Immature natural killer cell (primary cell): ENCODE measurements at places on chromosomes 5 and 9. TPM values are rescaled to one million over a fixed set of nuclear protein-coding genes. Genes with fewer than 3 reads are reported as not detected.

DNA sequence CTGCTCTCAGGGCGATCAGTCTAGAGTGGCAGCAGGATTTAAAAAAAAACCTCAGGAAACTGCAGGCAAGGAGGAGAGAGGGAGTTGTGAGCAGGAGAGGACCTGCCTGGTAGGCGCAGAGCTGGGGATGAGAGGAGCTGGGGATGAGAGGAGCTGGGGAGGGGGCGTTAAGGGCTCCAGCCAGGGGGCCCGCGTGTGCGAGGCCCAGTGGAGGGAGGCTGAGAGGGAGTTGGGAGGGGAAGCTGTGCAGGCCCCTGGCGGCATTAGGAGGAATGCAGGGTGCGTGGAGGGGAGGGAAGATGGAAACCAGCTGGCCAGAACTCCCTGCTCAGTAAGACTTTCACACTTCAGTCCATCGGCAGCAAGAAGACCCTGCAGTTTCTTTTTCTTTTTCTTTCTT, 45.2 kb upstream of the HMCN2 start:
- peaks cover 7% of the 10 kb centered on the region for H3K4me1 ChIP-seq
- H3K27ac ChIP-seq, result no peak overlapping the region
- no peak for DNase-seq
- no peaks in the 10 kb centered on the region for H3K27me3 ChIP-seq

- DNase-seq, result no peak
- no peaks in the 10 kb centered on the region for H3K4me1 ChIP-seq
- H3K27me3 ChIP-seq, result no peaks in the 10 kb centered on the region
- H3K4me3 ChIP-seq, result no peak overlapping the region
Measured at GRCh38 chr5:147586832-147587231, 77.0 kb upstream of the DPYSL3 start.

GRCh38 chr5:149129181-149129580, 12.1 kb upstream of the ABLIM3 start:
- no peaks in the 10 kb centered on the region for H3K36me3 ChIP-seq
- no peak overlapping the region for H3K27ac ChIP-seq
- H3K4me1 ChIP-seq, result no peaks in the 10 kb centered on the region
- no peak overlapping the region for H3K4me3 ChIP-seq
- peaks cover 10% of the 10 kb centered on the region for H3K27me3 ChIP-seq
- DNase-seq, result no peak

DNA sequence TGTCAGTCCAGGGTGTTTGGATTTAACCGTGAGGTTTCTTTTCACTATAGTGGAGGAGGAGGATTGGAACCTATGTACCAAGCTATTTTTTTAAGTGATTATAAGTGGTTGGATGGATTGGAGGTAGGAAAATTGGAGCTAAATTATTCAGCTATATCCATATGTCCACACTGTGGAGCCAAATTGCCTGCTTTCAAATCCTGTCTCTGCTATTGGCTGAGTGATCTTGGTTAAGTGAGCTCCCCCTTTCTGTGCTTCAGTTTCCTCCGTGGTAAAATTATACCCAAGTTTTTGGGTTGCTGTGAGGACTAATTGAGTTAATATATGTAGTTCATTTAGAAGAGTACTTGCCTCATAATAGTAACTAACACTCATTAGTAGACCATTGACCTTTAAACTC, 2.5 kb downstream of the CENPP start:
- no peak overlapping the region for H3K4me3 ChIP-seq
- H3K36me3 ChIP-seq, result no peaks in the 10 kb centered on the region
- peaks cover 7% of the 10 kb centered on the region for H3K27me3 ChIP-seq

DNA sequence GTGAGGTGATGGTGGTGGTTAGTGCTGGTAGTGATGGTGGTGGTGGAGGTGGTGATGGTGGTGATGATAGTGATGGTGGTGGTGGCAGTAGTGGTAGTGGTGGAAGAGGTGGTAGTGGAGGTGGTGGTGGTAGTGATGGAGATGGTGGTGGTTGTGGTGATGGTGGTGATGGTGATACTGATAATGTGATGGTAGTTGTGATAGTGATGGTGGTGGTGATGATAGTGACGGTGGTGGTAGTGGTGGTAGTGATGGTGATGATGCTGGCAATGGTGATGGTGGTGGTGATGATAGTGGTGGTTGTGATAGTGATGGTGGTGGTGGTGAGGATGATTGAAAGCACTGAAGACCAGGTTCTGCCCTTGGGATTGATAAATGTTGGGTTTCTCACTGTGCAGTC, 85.2 kb upstream of the SLC1A3 start:
- no peak overlapping the region for H3K27ac ChIP-seq
- no peaks in the 10 kb centered on the region for H3K4me1 ChIP-seq
- H3K36me3 ChIP-seq, result no peaks in the 10 kb centered on the region
- no peak for DNase-seq
- no peak overlapping the region for H3K4me3 ChIP-seq

- no peaks in the 10 kb centered on the region for H3K27me3 ChIP-seq
- no peaks in the 10 kb centered on the region for H3K36me3 ChIP-seq
- DNase-seq, result no peak
- H3K27ac ChIP-seq, result no peak overlapping the region
- H3K4me3 ChIP-seq, result no peak overlapping the region
- H3K4me1 ChIP-seq, result no peaks in the 10 kb centered on the region
Measured at GRCh38 chr9:24932785-24933184, 387.1 kb upstream of the IZUMO3 start.

- DNase-seq, result no peak
- no peaks in the 10 kb centered on the region for H3K36me3 ChIP-seq
- no peaks in the 10 kb centered on the region for H3K4me1 ChIP-seq
- no peaks in the 10 kb centered on the region for H3K27me3 ChIP-seq
- H3K4me3 ChIP-seq, result no peak overlapping the region
Measured at GRCh38 chr5:18686253-18686652, 1052.0 kb downstream of the TAF11L14 start.

GRCh38 chr5:40507095-40507494, 172.6 kb upstream of the PTGER4 start:
- no peaks in the 10 kb centered on the region for H3K27me3 ChIP-seq
- no peak overlapping the region for H3K27ac ChIP-seq
- H3K4me3 ChIP-seq, result no peak overlapping the region
- no peaks in the 10 kb centered on the region for H3K36me3 ChIP-seq
- H3K4me1 ChIP-seq, result peaks cover 13% of the 10 kb centered on the region

- H3K4me3 ChIP-seq, result no peak overlapping the region
- H3K27ac ChIP-seq, result no peak overlapping the region
- no peak for DNase-seq
- H3K36me3 ChIP-seq, result no peaks in the 10 kb centered on the region
Measured at GRCh38 chr9:125815568-125815967, 68.4 kb downstream of the PBX3 start.

- H3K27ac ChIP-seq, result no peak overlapping the region
- no peak for DNase-seq
Measured at GRCh38 chr5:101915554-101915953, 380.5 kb downstream of the SLCO4C1 start.

DNA sequence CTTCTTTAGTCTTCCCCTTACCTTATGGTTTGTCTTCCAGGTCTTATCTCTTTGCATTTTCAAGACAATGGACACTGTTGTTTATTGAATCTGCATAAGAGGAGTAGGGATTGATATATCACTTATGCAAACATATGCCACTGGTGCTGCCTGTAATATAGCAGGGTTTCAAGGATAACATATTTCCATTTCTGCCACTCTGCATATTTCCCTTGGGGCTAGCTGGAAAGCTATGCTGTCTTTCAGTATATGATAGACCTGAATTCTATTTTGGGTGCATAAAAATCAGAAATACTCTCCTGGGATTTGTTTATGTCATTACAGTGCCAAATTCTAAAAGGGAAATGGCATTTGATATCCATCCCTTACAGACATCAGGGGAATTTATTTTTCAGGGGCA, 400.2 kb downstream of the TLR4 start:
- DNase-seq, result no peak
- no peaks in the 10 kb centered on the region for H3K4me1 ChIP-seq
- H3K27me3 ChIP-seq, result peaks cover 3% of the 10 kb centered on the region
- no peak overlapping the region for H3K27ac ChIP-seq
- no peaks in the 10 kb centered on the region for H3K36me3 ChIP-seq

DNA sequence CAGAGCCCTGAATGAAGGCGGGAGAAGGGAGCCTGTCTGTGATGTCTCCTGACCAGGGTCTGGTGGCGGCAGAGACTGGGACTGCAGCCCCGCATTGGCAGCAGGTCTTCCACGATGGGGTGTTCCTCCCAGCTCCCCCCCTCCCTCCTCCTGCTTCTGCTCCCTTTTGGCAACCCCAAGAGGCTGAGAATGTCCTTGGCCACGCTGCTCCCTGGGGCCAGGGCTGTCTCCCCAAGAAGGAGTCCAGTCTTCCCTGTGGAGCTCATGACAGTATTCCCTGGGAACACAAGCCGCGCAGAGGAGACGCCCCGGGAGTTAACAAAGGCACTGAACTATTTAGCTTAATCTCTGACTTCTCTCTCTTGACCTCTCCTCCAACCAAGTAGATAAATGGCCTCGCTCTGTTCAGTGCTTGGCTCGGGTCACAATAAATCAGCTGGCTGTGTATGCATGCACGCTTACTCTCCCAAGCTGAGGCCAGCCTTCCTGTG, 84.0 kb upstream of the NEURL1B start:
- no peak for DNase-seq
- no peak overlapping the region for H3K4me3 ChIP-seq
- H3K27me3 ChIP-seq, result peaks cover 2% of the 10 kb centered on the region

DNA sequence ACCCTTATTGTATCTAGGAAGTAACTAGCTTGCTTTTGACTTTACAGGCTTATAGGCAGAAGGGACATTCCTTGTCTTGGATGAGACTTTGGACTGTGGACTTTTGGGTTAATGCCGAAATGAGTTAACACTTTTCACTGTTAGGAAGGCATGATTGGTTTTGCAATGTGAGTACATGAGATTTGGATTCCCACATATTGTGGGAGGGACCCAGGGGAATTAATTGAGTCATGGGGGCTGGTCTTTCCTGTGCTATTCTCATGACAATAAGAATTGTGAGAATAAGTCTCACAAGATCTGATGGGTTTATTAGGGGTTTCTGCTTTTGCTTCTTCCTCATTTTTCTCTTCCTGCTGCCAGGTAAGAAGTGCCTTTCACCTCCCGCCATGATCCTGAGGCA, 417.5 kb downstream of the HINT1 start:
- no peak for DNase-seq
- H3K27me3 ChIP-seq, result peaks cover 5% of the 10 kb centered on the region
- no peaks in the 10 kb centered on the region for H3K36me3 ChIP-seq

DNA sequence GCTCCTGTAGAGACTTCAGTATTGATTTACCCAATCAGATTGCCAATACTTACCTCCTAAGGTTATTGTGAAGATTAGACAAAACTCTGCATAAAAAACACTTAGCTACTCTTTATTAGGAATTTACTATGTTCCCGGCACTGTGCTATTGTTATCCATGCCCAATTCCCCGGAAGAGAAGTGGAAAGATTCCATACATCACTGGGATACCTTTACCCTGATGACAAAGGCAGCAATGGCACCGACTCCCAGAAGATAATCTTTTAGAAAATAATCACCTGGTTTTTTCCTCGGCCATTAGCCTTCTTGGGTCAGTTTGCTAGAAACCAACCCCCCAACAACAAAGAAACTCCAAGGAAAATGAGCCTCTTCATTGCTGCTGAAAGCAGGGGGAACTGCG, 226.0 kb downstream of the SNX18 start:
- no peaks in the 10 kb centered on the region for H3K36me3 ChIP-seq
- no peak for DNase-seq
- H3K27me3 ChIP-seq, result peaks cover 6% of the 10 kb centered on the region
- peaks cover 54% of the 10 kb centered on the region for H3K4me1 ChIP-seq
- peak overlapping the region; percentile 31 for H3K4me3 ChIP-seq
- peak overlapping the region; percentile 82 for H3K27ac ChIP-seq

DNA sequence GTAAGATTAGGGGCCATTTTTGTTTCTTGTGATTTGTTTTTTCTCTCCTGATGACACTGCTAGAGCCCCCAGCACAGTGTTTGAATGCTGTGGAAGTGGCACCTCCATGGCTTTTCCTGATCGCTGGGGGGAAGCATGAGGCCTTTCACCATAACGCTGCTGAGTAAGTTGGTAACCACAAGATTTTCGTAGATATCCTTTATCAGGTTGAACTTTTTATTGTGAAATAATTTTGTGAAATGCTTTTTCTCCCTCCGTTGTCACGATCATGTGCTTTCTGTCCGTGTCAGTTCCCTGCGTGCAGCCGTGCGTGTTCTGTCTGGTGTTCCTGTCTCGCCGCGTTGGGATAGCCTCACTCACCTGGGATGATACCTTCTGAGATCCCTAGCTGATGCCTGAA, 59.4 kb downstream of the EHMT1 start:
- peaks cover 51% of the 10 kb centered on the region for H3K4me1 ChIP-seq
- no peak for DNase-seq
- H3K27ac ChIP-seq, result peak overlapping the region; percentile 22
- H3K4me3 ChIP-seq, result no peak overlapping the region
- no peaks in the 10 kb centered on the region for H3K27me3 ChIP-seq
- H3K36me3 ChIP-seq, result peaks cover 4% of the 10 kb centered on the region

- no peak overlapping the region for H3K27ac ChIP-seq
- no peaks in the 10 kb centered on the region for H3K27me3 ChIP-seq
- H3K36me3 ChIP-seq, result no peaks in the 10 kb centered on the region
- no peak overlapping the region for H3K4me3 ChIP-seq
- no peaks in the 10 kb centered on the region for H3K4me1 ChIP-seq
Measured at GRCh38 chr5:170216257-170216864, 16.4 kb upstream of the C5orf58 start.

GRCh38 chr9:36407122-36407723, 7.2 kb upstream of the RNF38 start:
- peaks cover 2% of the 10 kb centered on the region for H3K27me3 ChIP-seq
- H3K36me3 ChIP-seq, result no peaks in the 10 kb centered on the region
- H3K27ac ChIP-seq, result peak overlapping the region; percentile 2

Gene HTR4
- not detected for polyA plus RNA-seq

Gene PCDHB9
- not detected for polyA plus RNA-seq

Gene HMMR
- polyA plus RNA-seq, result 1.4 TPM

Gene ACO1
- polyA plus RNA-seq, result 16.3 TPM

Gene CCDC171
- 0.62 TPM for polyA plus RNA-seq

Gene TRIM41
- 1.7 TPM for polyA plus RNA-seq

Gene PDLIM7
- polyA plus RNA-seq, result 3.3 TPM

Gene RNF208
- polyA plus RNA-seq, result not detected

Gene CDH18
- not detected for polyA plus RNA-seq

Gene RGS7BP
- polyA plus RNA-seq, result not detected
